ENCODE measurements at places on chromosomes 4 and X.

DNA sequence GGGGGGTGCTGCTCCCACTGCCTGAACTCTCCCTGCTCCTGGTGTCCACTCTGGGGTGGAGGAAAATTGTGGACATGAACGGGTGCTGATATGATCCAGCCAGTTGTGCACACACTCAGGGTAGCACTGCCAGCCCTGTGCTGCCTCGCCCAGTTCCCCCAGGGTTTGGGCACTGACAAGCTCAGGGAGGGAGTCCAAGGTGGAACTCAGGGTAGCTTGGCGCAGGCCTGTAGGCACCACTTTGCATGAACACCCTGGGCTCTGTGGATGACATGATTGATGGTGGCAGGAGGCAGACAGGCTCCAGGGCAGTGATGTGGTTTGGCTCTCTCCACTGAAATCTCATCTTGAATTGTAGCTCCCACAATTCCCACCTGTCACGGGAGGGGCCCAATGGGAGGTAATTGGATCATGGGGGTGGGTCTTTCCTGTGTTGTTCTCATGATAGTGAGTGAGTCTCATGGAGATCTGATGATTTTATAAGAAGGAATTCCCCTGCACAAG is 572.0 kb upstream of the PABPC4L start:
- DNase-seq: no peak

DNA sequence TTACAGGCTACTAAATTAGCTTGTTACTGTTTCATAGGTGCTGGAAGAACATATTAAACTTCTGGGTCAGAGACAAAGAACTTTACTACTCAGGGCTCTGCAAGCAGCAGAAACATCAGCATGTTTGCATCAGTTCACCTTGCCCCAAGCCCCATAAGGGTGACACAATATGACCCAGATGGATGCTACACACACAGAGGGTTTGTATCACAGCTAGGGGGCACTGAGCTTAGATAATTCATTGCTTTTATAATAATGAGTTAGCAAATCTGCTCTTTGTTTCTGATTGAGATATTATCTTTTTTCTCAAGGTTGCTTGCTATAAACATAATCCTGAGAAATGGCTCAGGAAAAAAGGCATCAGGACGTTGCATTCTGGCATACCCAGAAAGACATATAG is 4.8 kb upstream of the SYNPO2 start:
- no peak for DNase-seq

GRCh38 chr4:51901363-51901762 is 58.4 kb downstream of the DCUN1D4 start:
- DNase-seq: no peak

GRCh38 chr4:86015412-86016350 is 344.2 kb downstream of the MAPK10 start:
- DNase-seq: no peak

- DNase-seq: no peak
Observed at GRCh38 chr4:81081156-81081555, 50.6 kb downstream of the BMP3 start.

DNA sequence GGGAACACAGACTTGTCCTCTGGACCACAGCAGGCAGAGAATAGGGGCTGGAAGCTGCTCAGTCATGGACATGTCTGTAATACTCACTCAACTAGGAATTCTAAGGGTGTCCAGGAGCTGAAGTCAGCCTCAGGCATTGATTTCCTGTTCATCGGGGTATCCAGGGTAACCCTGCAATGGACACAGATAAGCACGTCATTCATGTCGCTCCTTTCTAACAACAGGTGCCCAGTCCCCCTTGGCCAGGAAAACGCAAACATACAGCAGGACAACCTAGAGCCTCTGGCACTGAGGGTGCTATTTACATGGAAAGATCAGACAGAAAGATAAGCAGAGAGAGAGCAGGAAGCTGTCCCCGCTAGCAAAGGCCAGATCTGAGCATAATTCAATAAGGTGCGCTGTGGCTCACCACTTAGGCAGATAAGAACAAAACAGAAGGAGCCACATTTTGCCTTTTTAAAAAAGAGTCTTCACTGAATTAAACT is 21.3 kb downstream of the QDPR start:
- no peak for DNase-seq

GRCh38 chrX:85544609-85545008 is 165.1 kb upstream of the POF1B start:
- no peak for DNase-seq

DNA sequence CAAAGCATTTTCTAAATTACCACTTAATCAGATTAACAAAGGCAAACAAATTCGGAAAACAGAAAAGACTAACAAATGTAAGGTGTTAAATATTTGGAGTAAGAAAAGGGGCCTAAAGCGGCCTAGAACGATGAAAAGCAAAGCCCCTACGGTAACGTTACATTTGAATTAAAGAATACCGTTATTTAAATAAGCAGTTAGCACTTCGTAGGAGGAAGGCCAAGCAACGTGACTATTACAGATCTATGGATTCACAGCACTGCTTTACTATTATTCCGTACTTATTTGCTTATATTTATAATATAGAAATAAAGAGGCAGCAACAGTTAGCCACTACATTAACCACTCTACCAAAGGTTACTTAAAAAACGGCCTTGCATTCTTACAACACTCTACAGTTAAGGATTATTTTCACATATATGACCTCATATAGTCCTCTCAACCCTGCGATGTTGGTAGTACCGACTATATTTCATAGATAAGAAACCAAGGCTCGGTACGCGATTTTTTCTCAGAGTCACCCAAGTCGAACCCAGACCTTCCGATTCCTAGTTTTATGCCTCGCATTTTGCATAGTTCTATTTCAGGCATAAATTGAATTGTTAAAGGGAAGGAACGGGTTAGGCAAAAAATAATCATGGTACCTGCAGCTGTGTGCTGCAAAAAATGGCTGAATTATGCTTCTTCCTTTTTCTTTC is 2.9 kb downstream of the KLHL15 start:
- DNase-seq: no peak

DNA sequence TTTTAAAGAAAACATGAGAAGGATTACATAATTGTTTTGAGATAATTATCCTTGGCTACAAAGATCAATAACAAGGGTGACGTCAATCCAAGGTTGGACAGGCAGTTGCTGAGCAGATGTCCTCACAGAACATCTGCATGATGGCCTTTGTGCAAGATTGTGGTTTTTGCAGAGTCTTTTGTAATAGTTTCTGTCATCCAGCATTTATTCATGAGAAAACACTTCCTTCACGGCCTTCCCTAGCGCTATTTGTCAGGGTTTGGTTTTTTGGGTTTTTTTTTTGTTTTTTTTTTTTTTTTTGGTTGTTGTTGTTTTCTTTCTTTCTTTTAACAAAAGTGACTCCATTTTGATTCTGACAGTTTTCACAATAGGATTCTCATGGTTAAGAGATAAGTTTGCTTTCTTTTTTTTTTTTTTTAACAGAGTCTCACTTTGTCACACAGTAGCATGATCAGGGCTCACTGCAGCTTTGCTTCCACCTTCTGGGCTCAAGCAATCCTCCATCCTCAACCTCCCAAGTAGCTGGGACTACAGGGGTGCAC is 31.5 kb upstream of the ELF2 start:
- DNase-seq: peak; percentile 75

Data from fibroblast of skin of left biceps (primary cell).